ENCODE measurements at places on chromosomes 3 and 15.

GRCh38 chr3:189629803-189630455, 1.3 kb upstream of the TP63 start:
- DNase-seq: peak; percentile 16

DNA sequence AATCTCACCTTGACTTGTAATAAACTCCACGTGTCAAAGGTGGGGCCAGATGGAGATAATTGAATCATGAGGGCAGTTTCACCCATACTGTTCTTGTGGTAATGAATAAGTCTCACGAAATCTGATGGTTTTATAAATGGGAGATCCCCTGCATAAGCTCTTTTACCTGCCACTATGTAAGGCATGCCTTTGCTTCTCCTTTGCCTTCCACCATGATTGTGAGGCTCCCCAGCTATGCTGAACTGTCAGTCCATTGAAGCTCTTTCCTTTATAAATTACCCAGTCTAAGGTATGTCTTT, 45.5 kb downstream of the SUCNR1 start:
- no peak for DNase-seq

DNA sequence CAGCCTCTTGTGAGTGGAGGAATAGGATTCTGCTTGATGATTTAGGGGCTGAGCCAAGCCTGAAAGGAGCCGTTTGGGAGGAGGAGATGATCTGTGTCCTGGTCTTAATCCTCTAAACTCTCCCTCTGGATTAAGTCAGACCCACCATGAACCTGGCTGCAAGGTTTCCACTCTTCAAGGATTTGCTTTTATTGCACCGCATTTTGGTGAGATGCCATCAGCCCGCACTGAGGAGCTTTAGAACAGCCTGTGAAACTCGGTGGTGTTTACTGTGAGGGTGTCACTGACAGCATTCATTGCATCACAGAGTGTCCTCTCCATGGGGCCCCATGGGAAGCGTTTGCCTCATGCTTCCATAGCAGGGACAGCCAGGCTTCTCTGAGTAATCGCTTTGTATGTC, 59.2 kb downstream of the EPHB1 start:
- DNase-seq: no peak

- DNase-seq: no peak
Measured at GRCh38 chr3:138949002-138949418, 2.0 kb downstream of the FOXL2NB start.

GRCh38 chr15:90883976-90884718, at the start of gene FES:
FES (plus strand) TSS chr15:90884504; CDS start chr15:90885046, 542 bp downstream.
- peak; percentile 85 for DNase-seq

DNA sequence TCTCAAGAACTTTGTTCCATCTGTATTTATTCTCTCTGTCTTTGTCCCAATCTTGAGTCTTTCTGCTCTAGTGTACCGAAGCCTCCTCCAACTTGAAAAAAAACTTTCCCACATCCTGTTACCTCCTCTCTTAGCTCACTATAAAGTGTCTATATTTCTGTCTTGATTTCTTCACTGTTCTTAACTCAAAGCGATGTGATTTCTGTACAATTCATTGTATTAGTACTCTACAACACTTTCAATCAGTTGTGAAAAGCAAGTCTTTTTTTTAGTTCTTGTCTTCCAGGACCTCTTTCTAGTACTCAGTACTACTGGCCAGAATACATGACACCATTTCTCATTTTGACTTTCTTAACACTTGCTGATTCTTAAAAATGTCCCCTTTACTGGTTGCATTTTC, 353.5 kb upstream of the SATB1 start:
- DNase-seq: no peak

DNA sequence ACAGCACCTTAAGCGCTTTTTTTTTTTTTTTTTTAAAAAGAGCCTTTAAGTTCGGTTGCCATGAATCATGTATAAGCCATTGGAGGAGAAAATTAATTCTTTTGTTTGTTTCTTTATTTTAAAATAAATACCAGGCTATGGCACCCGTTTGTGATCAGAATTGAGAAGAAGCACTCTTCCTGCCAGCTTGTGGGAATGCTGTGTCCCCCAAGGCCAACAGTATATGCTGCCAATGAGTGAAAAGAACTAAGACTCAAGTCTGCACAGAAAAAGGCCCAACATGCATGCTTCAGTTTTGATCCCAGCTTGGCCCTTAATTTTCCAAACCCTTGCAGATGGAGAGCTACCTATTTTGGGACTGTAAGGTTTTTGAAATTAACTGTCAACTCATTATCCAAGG, 90.5 kb downstream of the LRRC3B start:
- no peak for DNase-seq

GRCh38 chr15:71337197-71337845, 222.1 kb downstream of the THSD4 start:
- no peak for DNase-seq

All from heart right ventricle (tissue), 16 donors.